ENCODE measurements at places on chromosomes 7 and 10. TPM values are rescaled to one million over a fixed set of nuclear protein-coding genes. Genes with fewer than 3 reads are reported as not detected.

DNA sequence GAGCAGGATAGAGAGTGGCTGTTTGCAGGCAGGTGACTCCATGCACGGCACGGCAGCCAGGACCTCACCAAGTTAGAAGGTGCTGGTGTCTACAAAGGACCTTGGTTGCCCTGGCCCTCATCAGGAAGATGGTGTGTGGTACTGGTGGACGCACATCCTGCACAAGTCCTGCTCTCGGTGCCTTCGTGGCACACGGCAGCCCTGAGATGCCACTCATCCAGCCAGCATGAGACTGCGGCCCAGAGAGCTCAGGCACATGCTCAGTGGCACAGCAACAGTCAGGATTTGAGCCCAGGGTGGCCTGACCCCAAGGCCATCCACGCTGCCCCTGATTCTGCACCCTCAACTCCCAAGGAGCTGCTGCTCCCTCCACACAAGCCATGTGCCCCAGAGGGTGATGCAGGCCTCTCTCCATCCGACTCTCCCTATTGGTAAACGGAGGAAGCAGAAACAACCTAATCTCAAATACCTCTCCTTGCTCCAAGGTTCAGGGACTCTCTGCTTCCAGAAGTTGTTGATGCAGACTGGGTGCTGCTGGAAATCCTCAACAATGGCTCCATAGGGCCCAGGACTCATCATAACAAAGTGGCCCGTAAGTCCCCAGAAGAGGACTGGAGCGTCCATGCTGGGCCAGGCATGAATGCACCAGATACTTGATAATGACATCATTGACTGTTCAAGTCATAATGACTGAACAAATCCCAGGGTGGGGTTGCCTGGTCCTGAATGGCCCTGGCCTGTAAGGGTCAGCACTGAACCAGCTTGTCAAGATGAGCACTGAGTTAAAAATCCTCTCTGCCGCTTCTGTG is 93.6 kb downstream of the ARHGAP22 start:
- DNase-seq = no peak
- peaks cover 2% of the 10 kb centered on the region for H3K27me3 ChIP-seq
- no peaks in the 10 kb centered on the region for H3K4me1 ChIP-seq
- H3K4me3 ChIP-seq = no peak overlapping the region

DNA sequence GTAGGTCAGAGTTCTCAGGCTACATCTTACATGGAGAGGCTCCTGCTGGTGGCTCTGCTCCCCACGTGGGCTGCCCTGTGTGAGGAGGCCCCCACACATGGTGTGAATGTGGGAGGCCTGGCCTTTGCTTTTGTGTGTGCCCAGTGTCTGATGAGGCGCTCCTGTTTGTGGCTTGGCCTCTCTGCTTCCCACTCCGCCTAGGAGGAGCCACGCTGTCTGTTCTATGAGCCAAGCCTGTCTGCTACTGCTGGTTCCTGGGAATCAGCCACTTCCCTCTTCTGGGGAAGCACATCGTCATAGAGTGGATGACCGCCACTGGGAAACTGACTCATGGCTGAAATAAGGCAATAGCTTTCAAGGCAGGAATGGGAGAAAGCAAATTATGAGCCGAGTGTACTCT is 87.1 kb downstream of the CYP26A1 start:
- H3K27me3 ChIP-seq = peaks cover 7% of the 10 kb centered on the region
- H3K36me3 ChIP-seq = peaks cover 5% of the 10 kb centered on the region
- no peaks in the 10 kb centered on the region for H3K4me1 ChIP-seq
- H3K4me3 ChIP-seq = no peak overlapping the region
- no peak for DNase-seq

GRCh38 chr10:127017541-127018297 is 112.5 kb downstream of the DOCK1 start:
- no peaks in the 10 kb centered on the region for H3K27me3 ChIP-seq
- no peak overlapping the region for H3K27ac ChIP-seq
- no peaks in the 10 kb centered on the region for H3K4me1 ChIP-seq
- no peak for DNase-seq

ASAH2 gene
- total RNA-seq = 3.3 TPM

FAM25C gene
- total RNA-seq = not detected

SUFU gene
- total RNA-seq = 10.0 TPM

DNA sequence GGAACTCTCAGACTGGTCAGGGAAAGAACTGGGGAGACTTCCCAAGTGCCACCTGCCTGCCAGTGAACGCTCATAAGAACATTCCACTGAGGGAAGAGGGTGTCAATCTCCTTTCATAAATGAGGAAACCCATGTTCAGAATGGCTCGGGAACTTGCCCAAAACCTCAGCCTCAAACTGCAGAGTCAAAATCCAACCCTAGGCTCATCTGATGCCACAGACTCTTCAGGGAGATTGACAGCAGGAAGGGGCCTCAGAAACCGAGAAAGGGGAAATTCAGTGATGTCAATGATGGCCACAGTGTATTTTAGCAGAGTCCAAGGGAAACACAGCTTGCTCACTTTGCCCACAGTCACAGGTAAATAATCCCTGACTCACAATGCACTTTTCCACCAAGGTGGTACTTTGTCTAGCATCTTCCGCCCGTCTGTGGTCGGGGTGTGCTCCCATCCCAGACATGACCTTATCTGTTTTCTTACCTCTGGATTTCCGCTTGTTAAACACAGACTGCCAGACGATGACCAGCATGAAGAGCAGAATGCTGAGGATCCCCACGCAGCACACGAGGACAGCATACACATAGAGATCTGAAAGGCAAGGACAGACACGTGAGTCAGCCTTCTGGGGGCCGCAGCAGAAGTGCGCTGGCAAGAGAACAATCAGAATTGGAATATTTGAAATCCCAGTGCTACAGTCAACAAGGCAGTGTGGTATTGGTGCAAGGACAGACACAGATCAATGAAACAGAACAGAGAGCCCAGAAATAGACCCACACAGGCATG is 38.4 kb downstream of the VSTM4 start:
- H3K4me3 ChIP-seq = no peak overlapping the region
- peaks cover 27% of the 10 kb centered on the region for H3K4me1 ChIP-seq
- H3K27ac ChIP-seq = no peak overlapping the region
- peaks cover 8% of the 10 kb centered on the region for H3K27me3 ChIP-seq
- no peaks in the 10 kb centered on the region for H3K36me3 ChIP-seq

All from activated CD4-positive, alpha-beta memory T cell treated with anti-CD3 and anti-CD28 coated beads for 36 hours (primary cell).